ENCODE measurements at places on chromosomes 4 and X. TPM values are rescaled to one million over a fixed set of nuclear protein-coding genes. Genes with fewer than 3 reads are reported as not detected.
A peak's percentile ranks its signal among the peaks of the same experiment; 100 is the strongest.

GRCh38 chrX:113634565-113634964 is 793.9 kb upstream of the AMOT start:
- peaks cover 17% of the 10 kb centered on the region for H3K4me1 ChIP-seq
- no peak overlapping the region for H3K27ac ChIP-seq
- DNase-seq, result no peak

MAOA gene
- 12.7 TPM for total RNA-seq

- no peak overlapping the region for H3K4me3 ChIP-seq
- no peak for DNase-seq
- peaks cover 17% of the 10 kb centered on the region for H3K4me1 ChIP-seq
- no peaks in the 10 kb centered on the region for H3K27me3 ChIP-seq
- no peak overlapping the region for H3K27ac ChIP-seq
These were observed 108.4 kb downstream of the GUCY2F start for GRCh38 chrX:109373468-109373867.

DNA sequence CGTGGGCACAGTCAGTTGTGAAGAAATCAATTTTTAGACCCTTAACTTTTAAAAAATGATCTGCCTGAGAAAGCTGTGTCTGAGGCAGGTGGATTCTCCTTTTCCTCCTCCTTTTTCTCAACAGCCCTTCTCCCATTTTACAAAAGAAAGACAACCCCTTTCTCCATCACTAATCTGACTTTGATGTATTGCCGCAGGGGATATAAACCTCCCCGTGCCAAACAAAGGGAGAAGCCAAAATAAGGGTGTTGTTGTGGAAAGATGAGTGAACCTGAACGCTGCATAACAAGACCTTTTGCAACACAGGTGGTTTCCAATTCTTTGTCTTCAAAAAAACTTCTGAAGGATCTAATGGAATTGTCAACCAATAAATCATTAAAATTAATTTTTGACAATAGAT is 8.4 kb upstream of the FHL1 start:
- H3K27ac ChIP-seq, result no peak overlapping the region
- H3K36me3 ChIP-seq, result no peaks in the 10 kb centered on the region
- H3K4me3 ChIP-seq, result no peak overlapping the region

DNA sequence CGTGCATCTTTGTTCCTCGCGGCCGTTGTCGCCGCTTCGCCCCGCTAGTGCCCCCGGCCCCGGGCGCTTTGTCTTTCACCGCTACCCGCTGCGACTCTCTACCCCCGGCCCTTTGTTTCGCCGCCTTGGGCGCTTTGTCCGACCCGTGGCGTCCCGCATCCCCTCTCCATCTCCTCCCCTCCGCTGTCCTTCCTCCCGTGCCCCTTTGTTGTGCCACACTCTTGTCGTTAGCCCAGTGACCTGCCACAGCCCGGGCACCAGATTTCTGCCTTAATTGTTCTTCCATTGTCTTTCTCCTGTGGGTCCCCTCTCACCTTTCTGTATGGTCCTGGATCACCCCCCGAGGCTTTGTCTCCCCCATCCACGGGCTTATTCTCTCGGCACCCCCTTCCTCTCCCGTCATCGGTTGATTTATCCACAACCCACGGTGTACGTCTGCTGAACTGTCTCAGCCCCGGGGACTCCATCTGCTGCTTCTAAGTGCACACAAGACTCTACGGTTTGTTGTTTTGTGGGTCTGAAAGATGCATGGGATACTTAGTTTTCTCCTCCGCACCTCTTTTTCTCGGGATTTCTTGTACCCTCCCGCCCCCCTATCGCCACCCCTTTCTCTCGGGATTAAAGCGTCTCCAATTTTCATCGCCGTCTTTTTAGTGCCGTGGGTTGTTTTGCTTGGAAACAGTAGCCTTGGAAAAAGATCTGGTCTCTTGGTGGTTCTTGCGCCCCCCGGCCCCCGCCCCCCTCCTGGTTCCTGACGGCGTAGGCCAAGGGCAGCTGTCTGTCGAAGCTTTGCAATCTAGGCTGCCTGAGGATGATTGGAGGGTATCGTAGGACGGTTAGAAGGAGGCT is 783 bp downstream of the RBPJ start:
- peak; percentile 81 for DNase-seq
- no peaks in the 10 kb centered on the region for H3K36me3 ChIP-seq
- peak overlapping the region; percentile 98 for H3K4me3 ChIP-seq

DNA sequence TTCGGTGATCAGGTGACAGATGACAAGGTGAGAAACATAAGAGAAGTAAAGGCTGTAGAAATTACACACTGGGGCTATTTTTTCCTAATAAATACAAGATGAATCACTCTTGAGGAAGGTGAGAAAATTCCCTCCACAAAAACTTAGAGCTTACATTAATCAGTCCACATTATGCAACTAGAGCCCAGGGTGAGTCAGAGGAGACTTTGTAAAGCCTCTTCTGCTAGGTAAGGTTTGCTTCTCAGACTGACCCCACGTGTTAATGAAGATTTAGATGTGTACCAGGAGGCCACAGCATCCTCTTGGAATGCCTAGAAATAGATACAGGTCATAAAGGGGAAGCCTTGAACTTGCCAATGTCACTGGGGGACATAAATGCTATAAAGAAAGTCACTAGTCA is 396.0 kb upstream of the SMIM31 start:
- H3K4me3 ChIP-seq, result no peak overlapping the region
- H3K27me3 ChIP-seq, result no peaks in the 10 kb centered on the region
- H3K36me3 ChIP-seq, result no peaks in the 10 kb centered on the region
- no peak overlapping the region for H3K27ac ChIP-seq

HSFX2 gene
- total RNA-seq, result 0.77 TPM

DNA sequence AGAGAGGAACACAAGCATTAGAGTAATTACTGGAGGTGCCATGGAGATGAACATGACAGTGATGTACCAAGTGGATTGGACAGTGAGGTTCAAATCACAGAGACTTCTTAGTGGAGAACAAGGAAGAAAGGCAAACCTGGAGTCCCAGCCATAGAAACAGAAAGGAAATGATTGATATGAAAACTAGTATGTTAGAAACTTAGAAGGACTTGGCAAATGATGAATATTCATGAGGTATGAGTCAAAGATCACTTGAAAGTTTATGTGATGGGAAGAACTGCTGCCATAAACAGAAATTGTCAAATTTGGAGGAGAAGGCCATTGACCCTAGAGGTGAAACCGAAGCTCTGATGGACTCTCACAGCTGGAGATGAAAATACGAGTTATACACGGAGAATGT is 88.2 kb downstream of the PHOX2B start:
- no peak overlapping the region for H3K4me3 ChIP-seq
- H3K4me1 ChIP-seq, result no peaks in the 10 kb centered on the region
- H3K27ac ChIP-seq, result no peak overlapping the region

DNA sequence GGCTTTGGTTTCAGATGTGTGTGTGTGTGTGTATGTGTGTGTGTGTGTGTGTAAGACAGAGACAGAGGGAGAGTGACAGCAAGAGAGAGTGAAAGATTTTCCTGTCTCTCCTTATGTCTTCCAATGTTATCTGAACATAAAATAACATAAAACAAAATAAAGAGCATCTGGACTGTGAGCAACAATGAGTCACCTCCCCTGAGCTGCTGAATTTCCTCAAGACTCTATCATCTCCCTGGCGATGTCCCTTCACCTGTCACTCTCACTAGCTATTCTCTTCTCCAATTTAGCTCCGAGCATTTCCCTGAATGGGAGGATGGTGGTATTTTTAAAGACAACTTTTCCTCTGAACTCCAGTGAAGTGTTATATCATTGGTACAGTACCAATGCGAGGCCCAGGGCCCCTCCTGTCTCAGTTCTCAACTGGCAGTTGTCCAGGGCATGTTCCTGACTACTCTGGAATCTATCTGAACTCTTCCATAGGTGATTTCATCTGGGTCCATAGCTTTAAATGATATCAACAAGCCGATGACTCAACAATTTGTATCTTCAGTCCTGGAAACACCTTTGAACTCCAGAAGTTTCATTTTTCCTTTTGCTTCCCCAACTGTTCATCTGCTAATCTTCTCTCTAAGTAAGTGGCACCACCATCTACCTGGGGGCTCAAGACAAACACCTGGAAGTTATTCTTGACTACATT is 195.0 kb upstream of the CLNK start:
- H3K27me3 ChIP-seq, result no peaks in the 10 kb centered on the region
- H3K27ac ChIP-seq, result no peak overlapping the region
- H3K4me1 ChIP-seq, result no peaks in the 10 kb centered on the region
- H3K36me3 ChIP-seq, result no peaks in the 10 kb centered on the region

DNA sequence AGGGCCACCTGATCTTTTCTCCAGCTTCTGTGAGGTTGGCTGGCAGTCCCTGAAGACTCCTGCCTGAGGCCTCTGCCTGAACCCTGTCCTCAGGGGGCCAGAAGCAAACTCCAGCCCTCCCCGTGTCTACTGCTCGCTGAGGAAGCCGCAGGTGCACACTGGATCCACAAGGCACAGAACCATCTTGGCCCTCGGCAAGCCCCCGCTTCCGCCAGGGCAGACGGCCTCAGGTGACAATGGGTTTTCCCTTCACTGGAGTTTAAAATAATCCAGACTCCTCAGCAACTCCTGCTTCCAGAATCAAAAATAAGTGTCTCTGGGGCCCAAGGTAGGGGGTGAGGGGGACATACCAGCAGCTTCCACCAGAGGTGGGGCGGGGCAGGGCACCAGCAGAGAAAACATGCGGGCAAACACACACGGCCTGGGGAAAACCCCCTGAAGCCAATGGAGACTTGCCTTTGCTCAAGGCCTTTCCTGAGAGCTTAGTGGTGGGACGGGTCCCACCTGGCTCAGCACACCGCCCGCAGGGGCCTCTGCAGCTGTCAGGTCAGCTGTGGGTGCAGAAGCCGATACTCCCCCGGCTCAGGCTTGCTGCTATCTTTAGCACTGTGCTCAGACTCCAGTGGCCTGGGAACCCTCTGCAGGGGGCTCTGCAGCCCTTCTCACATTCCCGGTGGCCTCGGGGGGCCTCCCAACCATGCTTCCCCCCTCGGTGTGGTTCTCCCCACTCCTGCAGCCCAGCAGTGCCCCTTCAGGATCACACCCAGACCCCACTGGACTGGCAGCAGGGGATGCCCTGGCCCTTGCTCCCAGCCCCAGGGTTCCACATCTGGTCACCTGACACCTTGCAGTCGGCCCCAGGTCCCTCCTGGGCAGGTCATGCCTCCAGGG is 1.9 kb downstream of the MYL5 start:
- DNase-seq, result no peak
- no peak overlapping the region for H3K27ac ChIP-seq
- H3K36me3 ChIP-seq, result no peaks in the 10 kb centered on the region
- H3K27me3 ChIP-seq, result peaks cover 10% of the 10 kb centered on the region
- H3K4me3 ChIP-seq, result no peak overlapping the region

DNA sequence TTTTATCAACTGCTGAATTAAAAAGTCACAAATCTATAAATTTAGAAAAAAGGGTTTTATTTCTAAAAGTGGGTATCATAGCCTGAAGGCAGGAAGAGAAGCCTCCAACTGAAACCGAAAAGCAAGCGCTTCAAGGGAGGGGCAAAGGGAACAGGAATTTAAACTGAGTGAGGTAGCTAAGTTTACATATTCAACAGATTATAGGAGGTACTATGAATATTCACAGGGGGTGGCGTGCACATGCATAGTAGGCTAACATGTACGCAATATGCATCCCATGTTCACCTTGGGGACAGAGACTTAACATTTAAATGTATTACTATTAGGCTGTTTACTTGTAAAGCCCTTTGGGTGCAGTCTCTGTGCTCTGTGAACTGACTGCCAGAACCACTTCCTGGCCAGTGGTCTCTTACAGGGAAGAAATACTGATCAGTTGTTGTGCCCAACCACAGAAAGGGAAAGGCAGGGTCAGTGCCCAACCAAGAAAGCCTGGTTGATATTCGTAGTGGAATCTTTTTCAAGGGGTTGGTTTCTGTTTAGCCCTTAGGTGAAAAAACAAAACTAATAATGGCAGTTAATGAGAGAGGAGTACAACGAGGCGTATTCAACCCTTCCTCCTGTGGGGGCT is 168.7 kb upstream of the GALNTL6 start:
- DNase-seq, result no peak
- no peak overlapping the region for H3K4me3 ChIP-seq
- no peaks in the 10 kb centered on the region for H3K4me1 ChIP-seq
- H3K36me3 ChIP-seq, result no peaks in the 10 kb centered on the region
- H3K27me3 ChIP-seq, result no peaks in the 10 kb centered on the region

DCLK2 gene
- total RNA-seq, result 7.9 TPM

ARMCX4 gene
- total RNA-seq, result 14.1 TPM

PNMA6F gene
- total RNA-seq, result not detected

NDNF gene
- 4.2 TPM for total RNA-seq

DNA sequence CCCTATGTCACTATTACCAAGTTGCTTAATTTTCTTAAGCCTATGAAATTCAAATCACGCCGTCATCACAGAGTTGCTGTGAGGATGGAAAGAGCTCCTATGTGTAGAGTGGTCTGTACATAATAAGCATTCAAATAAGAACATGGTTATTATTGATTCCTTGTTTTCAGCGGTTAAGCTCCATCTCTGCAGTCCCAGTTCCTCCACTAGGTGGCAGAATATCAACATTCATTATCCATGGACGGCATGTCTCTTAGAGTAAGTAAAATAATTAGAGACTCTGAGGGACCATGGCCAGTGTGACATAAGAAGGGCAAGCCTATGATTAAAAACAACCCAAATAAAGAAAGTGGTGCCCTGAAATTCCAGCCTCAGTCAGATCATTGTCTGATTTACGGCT is 132.5 kb upstream of the NHS start:
- no peaks in the 10 kb centered on the region for H3K27me3 ChIP-seq
- no peaks in the 10 kb centered on the region for H3K36me3 ChIP-seq
- H3K4me1 ChIP-seq, result no peaks in the 10 kb centered on the region
- H3K27ac ChIP-seq, result no peak overlapping the region
- DNase-seq, result peak; percentile 62
- H3K4me3 ChIP-seq, result no peak overlapping the region

CXorf65 gene
- not detected for total RNA-seq

DNA sequence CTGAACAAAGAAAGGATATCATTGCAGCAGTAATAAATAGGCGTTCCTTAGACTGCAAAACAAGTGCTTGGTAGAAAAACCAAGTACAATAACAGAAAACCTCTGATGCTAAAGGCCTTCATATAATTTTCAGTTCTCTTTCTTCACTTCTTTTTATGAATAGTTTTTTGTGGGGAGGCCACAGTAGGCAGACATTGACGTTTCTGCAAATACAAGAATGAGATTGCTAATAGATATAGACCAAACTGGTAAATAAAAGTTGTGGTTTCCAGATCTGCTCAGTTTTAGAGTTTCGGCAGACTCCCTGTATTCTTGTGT is 57.0 kb upstream of the RAP1GDS1 start:
- H3K27me3 ChIP-seq, result no peaks in the 10 kb centered on the region
- H3K36me3 ChIP-seq, result no peaks in the 10 kb centered on the region
- H3K4me3 ChIP-seq, result no peak overlapping the region
- H3K4me1 ChIP-seq, result no peaks in the 10 kb centered on the region
- DNase-seq, result no peak

RASL11B gene
- total RNA-seq, result 6.8 TPM

- H3K36me3 ChIP-seq, result no peaks in the 10 kb centered on the region
- H3K4me1 ChIP-seq, result no peaks in the 10 kb centered on the region
- no peak overlapping the region for H3K4me3 ChIP-seq
- H3K27me3 ChIP-seq, result no peaks in the 10 kb centered on the region
These were observed 54.5 kb upstream of the GPR34 start for GRCh38 chrX:41634284-41634683.

DNA sequence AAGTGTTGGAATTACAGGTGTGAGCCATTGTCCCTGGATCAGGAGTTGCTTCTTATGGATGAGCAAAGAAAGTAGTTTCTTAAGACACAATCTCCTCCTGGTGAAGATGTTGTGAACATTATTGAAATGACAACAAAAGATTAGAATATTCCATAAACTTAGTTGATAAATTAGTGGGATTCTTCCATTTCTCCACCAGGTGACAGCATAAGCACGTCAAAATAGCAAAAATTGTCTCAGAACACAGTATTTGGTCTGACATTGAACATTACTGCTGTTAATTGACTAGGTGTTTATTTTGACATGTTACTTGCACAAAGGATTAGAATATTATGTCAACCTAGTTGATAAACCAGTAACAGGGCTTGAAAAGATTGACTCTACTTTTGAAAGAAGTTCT is 21.6 kb downstream of the CLDN34 start:
- H3K27ac ChIP-seq, result no peak overlapping the region
- H3K4me3 ChIP-seq, result no peak overlapping the region
- no peaks in the 10 kb centered on the region for H3K27me3 ChIP-seq
- DNase-seq, result no peak

All from neural progenitor cell (in vitro differentiated cells).